NCI-H187 treated with DMSO at 0.1 percent for 48 hours (cell line): ENCODE measurements at places on chromosomes 2 and 18.

DNA sequence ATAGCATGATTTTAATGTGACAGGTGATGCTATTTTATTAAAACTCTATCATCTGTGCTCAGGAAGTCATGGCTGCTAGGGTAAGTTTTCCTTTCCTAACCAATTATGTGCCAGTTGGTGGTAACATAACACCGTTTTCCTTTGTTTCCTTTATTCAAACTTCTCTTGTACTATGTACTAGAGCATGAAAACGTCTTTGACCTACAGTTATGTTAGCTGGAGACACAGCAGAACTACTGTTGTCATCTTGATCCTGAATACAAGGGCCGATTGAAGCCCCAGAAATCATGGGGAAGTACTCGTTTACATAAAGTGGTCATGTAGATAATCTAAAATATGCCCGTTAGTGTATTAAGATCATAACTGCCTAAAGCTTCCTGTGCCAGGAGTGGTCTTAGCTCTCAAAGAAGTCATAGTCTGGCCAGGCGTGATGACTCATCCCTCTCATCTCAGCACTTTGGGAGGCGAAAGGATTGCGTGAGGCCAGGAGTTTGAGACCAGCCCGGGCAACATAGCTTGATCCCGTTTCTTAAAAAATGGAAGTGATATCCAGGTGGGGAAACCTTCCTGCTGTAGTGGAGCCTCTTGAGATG, 20.5 kb downstream of the NEDD4L start:
- no peak for DNase-seq

- no peak for DNase-seq
Observed at GRCh38 chr18:13572148-13572547, 154.2 kb downstream of the FAM210A start.

DNA sequence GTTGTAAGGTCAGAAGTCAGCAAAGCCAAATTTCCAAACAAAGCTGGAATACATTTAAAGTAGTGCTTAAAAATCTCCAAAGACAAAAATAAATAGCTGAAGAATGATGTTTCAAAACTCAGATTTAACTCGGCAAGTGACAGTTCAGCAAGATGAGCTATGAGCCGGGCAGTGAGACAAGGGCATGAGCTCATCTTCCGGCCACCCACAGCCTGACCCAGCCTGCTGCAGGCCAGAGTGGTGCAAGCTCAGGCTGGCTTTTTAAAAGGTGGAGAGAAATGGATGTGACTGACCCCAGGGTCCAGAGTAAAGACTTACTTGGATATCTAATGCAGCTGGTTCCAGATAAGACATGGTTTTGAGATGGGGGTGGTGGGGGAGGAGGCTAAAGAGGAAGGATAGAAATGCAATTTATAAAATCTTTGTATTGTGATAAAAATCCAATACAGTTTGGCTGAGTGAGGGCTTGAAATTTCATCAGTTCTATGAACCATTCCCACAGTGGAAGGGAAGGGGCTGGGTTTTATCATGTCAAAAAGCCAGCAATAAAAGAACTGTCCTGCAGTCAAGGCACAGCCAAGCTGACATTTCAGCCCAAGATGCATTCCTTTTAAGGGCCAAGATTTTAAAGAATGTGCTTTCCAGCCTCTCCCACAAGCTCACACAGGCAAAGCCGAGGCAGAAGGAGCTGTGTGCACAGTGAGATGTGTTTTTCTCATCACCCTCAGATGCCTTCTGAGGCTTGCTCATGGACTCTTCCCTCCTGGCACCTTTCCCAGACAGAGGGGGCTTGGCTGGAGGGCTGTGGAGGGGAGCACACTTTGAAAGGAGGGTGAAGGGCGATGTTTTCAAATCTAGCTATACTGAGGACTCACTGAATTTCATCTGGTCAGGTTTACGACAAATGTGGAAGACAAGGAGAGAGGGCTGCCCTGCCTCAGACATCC, 97.9 kb upstream of the KLHL29 start:
- no peak for DNase-seq

DNA sequence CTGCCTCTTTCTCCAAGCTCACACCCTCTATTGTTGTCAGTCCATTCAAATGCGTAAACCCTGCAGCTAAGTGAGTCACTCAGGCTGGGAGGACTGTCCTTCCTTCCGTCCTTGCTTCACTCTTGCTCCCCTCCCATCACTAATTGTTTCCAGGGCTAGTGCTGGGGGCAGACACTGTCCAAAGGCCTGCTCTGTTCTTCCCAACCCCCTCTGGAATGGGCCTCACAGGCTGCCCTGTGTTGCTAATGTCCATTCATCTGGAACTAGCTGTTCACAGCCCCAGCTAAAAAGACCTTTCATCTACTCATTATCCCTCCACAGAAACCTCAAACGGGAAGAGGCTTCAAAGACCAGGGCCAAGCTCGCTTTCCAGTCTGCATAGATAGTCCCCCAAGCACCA, 31.9 kb upstream of the NRP2 start:
- no peak for DNase-seq

DNA sequence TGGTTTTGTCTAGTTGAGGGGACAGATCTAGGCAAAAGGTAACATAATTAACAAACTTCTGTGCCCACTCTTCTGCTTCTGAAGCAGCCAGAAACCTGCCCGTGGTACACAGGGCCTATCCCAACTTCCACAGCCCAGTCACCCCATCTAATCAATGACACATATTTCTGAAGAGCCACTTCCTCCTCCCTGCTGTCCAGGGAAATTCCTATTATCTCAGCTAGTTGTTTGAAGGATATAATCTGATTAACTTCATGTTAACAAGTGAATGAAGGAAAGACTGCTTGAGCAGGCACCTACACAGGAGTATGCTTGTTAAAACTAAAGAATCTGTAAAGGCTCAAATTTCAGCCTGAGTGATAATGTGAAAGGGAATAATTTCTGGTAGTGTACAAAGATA, 61.4 kb downstream of the CCDC148 start:
- no peak for DNase-seq

- no peak for DNase-seq
Observed at GRCh38 chr18:7090771-7091170, 26.8 kb downstream of the LAMA1 start.
